ENCODE measurements at places on chromosomes 3 and 15.

DNA sequence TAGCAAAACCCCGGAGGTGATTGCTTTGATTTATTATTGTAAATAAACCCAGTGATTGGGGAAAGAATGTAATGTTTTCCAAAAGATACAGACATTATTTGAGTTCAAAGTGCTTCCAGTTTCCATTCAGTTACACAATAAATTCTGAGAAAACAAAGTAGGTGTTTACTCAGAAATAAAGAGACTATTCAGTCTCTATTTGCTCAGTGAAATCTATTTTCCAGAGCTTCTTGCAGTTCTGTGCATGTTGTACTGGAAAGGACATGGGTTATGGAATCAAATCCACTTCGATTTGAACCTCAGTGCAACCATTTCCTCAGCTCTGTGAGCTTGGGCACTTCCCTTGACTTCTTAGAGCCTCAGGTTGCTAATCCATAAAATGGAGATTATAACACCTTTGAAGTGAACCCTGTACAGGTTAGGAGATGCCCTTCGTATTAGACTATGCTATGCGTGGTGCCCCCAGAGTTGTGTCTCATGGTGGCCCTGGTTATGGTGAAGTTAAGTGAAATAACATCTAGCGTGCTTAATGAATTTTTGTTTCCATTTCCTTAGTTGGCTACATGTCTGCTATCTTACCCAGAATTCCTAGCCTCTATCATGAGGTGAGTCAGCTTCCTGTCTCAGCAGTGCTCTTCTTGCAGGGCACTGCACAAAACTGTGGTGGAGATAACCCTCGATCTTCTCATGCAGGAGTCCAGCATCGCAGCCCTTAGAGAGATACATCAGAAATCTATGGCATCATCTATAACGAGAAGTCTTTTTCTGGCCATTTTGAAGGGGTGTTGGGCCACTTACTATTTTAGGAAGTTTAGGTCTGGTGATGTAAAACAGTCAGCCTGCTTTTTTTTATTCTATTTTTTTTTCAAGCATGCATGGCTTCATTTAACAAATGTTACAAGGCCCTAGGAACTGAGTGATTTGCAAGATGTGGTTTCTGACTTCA, 97.7 kb downstream of the RPL39L start:
- DNase-seq = no peak

- DNase-seq = no peak
These were observed 156.0 kb downstream of the PDE8A start for GRCh38 chr15:85137489-85138168.

- DNase-seq = no peak
These were observed 42.7 kb downstream of the EXOG start for GRCh38 chr3:38538773-38539353.

GRCh38 chr3:194720048-194720447, 34.4 kb downstream of the FAM43A start:
- DNase-seq = no peak
